D341Med (cell line): ENCODE measurements at places on chromosomes 11 and 22.

DNA sequence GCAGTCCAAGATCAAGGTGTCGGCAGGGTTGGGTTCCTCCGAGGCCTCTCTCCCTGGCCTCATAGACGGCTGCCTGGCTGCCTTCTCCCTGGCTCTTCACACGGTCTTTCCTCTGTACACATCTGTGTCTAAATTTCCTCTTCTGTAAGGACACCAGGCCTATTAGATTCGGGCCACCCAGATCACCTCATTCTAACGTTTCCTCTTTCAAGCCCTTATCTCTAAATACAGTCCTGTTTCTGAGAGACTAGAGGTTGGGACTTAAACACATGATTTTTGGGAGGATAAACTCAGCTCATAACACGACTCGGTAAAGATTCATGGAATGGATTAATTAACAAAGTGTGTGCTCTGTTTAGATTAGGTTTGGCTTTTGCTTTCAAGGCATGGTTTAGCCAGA lies 136.0 kb upstream of the SORL1-AS1 start:
- no peak for DNase-seq

GRCh38 chr22:19582033-19582693 lies 58.0 kb upstream of the CLDN5 start:
- DNase-seq, result no peak

- no peak for DNase-seq
Measured at GRCh38 chr22:27019827-27020226, 362.4 kb downstream of the MIAT start.

DNA sequence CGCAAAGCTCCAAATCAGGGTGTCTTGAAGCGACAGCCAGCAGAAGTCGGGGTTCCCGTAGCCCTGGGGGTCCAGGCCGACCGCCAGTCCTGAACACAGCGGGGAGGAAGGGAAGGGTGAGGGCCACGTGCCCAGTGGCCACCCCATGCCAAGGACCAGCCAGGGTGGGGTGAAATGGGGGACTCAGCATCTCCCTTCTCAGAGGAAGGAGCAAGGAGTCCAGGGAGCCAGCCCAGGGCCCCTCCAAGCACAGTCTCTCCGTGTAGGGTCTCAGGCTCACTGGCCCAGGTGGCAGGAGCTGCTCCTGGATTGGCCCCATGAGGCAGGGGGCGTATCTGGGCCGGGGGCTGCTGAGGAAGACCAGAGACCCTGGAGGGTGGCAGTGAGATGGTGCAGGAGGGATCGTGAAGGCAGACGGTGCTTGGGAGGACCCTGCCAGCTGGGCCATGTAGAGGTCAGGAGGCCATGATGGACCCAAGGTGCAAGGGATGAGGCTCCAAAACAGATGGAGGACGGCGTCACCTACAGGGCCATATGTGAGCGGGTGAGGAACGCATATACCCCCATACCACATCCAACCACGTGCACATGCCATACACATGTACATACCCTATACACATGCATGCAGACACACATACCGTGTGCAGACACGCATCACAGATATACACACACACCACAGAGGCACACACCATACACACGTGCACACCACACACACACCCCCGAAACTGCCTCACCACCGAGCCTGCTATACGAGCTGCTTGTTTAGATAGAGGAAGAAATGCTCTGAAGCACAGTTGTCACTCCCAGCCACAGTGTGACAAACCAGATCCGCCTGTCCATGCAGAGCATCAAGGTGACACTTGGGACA lies 34.4 kb downstream of the TRMU start:
- no peak for DNase-seq
